ENCODE measurements at places on chromosomes 16 and 17.

- no peak for DNase-seq
Measured at GRCh38 chr16:79876332-79876730, 275.8 kb upstream of the MAF start.

GRCh38 chr17:17298108-17298507 lies 5.1 kb upstream of the NT5M start:
- DNase-seq, result peak; percentile 56

DNA sequence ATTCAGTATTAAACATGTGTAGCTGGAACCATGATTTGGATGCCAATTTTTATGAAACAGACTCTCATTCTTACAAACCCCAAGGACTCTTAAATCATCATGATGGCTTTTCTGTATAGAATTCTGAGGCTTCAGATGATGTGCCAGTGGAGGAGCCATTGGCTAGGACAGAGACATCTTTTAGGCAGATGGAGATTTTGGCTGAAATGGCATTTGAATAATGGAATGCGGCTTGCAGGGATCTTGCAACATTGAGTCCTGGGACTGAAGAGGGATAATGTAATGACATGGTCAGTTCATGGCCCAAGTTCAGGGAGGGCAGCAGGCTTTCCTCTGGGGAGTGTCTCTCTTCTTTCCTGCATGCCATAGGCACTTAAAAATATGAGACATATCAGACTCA lies 172.4 kb downstream of the ABCA8 start:
- no peak for DNase-seq

DNA sequence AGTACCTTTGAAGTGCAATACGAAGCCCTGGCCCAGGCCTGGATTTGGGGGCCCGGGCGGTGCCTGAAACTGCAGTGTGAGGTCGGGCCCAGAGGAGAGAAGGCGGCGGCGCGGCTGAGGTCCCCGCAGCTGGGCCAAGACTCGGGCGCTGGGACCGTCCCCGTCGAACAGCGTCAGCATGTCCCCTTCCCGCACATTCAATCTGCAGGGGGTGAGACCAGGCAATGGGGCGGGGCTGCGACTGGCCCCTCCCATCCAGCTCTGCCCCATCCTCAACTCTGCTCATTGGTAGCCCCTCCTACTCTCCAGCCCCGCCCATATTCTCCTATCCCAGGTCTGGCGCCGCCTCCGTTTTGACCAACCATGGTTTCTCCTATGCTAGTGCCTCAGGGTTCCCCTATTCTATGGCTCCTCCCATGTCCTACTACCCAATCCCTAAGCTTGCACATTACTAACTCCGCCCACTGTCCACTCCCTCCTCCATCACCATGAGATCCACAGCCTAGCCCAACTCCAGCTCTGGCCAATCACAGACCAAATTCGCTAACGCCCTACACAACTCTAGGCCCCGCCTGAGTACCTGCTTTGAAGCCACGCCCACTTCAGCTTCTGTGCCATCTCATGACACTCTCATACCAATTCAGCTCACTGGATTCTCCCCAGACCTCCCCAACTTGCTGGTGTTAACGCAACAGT lies 14.4 kb upstream of the CDIPT start:
- peak; percentile 80 for DNase-seq

Data from epithelial cell of esophagus (primary cell).